ENCODE measurements at places on chromosomes 1 and 21.

DNA sequence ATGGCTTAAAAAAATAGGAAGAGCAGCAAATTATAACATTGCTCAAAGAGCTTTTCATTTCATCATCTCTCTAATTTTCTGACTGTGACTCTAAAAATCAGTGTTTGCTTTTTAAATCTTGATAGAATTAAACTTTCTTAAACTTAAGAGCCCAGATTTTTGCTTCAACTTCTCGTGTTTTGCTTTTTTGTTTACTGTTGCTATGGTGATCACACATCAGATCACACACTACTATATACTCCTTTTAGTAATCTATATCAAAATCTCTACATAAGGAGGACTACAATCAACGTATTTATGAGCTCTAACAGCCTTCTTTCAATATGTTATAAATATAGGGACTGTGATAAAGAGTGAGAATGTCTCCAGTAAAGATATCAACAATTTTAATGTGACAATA is 537.3 kb downstream of the KCNT2 start:
- DNase-seq, result no peak

GRCh38 chr1:208944981-208945451 is 638.5 kb upstream of the CAMK1G start:
- no peak for DNase-seq

GRCh38 chr1:209642816-209643215 is 9.4 kb downstream of the LAMB3 start:
- DNase-seq, result no peak

DNA sequence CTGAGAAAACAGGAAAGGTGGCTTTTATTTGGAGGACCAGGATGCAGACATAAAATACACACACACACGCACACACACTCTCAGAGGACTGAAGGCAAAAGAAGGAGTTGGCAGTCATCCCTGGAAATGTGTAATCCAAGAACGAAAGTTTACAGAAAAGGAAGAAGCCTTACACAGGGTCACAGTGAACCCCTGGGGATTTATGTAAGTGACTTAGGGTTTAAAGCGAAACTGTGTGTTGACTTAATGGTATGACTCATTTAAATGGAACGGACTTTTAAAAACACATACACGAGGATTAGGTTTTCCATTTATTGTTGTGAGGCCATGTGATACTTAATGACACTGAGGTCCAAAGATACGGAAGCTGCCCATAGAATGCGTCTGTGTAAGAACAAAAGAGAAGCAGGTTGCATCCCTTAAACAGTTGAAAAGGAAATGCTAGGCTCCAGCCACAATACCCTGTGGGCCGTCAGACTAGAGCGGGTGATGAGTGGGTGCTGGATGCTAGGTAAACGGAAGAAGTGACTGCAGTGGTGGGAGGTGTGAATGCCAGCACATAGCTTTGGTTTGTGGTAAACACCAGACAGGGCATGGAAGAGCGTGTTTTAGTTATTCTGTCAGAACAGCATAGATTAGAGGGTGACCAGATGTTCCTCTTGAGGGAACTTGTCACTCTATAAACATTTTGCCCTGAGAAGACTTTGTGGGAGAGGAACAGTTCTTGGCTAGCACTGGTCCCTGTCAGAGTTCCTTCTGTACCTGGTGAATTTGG is 21.6 kb upstream of the BCL10 start:
- DNase-seq, result no peak

DNA sequence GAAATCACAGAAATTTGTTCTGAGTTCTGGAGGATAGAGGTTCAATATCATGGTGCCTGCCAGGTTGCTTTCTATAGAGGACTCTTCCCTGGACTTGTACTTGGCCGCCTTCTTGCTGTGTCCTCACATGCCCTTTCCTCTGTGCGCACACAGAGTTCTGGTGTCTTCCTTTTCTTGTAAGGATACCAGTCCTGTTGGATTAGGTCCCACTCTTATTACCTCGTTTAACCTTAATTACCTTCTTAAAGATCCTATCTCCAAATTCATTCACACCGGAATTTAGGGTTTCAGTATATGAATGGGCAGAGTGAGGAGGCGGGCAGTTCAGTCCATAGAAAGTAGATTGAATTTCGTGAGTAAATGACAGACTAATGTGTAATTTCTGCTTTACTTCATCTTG is 413.9 kb downstream of the NCAM2 start:
- no peak for DNase-seq

- no peak for DNase-seq
Measured at GRCh38 chr1:198794498-198794897, 155.7 kb downstream of the PTPRC start.

GRCh38 chr1:61241973-61242381 is 159.6 kb downstream of the NFIA start:
- no peak for DNase-seq

GRCh38 chr21:36792505-36792967 is 93.6 kb downstream of the SIM2 start:
- no peak for DNase-seq

DNA sequence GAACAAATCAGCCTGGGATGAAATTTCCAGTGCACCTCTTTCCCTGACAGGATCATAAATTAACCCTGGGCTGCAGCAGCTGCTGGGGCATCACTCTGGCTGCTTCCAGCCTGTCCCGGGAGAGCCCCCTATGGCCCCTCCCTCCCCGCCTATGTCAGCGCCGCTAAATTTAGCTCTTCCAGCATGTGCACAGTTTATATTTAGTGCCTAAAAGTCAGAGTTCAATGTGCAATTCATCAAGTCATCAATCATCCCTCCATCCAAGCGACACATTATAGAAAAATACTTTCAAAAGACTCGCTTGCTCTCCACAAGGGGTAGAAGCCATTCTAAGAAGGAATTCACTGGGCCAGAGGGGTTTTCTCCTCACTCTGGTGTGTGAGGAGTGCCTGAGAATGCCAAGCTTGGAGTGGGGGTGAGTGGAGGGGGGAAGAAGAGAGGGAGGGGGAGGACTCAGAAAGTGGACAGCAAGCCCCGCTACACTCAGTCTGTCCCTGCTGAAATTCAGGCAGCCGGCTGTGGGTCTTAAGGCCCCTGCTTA is 37.4 kb downstream of the XCL1 start:
- no peak for DNase-seq

- no peak for DNase-seq
Measured at GRCh38 chr1:36665478-36666080, 182.9 kb upstream of the CSF3R start.

GRCh38 chr1:27349784-27350662 is 8.2 kb downstream of the SYTL1 start:
- DNase-seq, result no peak

DNA sequence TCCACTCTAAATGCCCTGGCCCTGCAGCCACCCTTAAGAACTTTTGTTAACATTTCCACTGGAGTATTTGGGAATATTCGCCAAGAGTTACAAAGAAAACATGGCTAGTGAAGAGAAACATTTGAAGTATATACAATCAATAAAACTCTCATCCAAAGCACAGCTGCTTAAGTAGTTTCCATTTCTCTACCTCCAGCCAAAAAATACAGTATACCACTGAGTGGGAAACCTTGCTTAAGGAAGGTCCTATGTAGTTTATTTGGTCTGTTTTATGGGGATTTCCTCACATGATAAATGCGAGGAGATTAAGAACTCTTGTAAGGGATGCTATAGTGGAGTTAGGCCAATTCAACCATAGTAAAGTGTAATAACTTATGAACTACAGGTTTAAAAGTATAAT is 382.5 kb downstream of the NEGR1 start:
- no peak for DNase-seq

- DNase-seq, result no peak
Measured at GRCh38 chr1:232581932-232582331, 48.0 kb downstream of the SIPA1L2 start.

DNA sequence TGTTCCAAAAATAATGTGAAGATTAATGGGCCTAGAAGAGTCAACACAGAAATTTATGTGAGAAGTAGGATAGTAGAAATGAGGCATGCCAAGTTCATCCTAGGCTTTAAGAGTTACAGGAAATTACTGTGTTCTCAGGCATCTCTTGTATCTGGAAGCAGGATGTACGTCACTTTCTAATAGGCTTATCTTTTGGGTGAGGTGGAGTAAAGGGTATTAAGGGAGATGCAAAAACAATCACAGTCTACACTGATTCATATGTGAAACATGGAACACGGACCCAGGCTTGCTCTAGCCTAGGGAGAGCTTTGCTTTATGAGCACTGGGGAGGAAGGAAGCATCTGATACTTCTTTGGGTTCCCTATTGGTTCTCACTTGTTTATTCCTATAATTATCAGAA is 84.5 kb upstream of the RGS4 start:
- DNase-seq, result no peak

- DNase-seq, result peak; percentile 26
Measured at GRCh38 chr21:37087188-37087587, 14.1 kb downstream of the TTC3 start.

DNA sequence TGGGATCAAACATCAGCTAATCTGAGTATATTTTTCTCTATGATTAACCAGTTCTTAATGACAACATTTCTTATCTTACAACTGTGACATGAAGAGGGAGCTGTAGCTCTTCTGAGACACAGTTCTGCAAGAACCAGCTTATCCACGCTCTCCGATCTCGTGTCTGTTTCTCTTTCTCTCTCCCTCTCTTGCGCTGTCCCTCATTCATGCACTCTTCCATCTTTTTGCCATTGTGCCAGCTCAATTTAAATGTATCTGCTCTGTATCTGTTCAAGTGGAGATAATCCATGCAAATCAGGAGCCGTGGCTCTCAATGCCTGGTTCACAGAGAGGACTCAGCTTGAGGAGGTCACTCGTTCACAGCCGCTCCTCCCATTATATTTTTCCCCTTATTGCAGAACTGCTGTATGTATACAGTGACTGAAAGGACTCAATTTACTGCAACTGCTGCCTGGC is 494.7 kb upstream of the ADGRL2 start:
- no peak for DNase-seq

- DNase-seq, result no peak
Measured at GRCh38 chr1:9420835-9421532, 118.3 kb upstream of the SLC25A33 start.

GRCh38 chr21:36504067-36505058 is 24.4 kb upstream of the CLDN14 start:
- DNase-seq, result no peak

DNA sequence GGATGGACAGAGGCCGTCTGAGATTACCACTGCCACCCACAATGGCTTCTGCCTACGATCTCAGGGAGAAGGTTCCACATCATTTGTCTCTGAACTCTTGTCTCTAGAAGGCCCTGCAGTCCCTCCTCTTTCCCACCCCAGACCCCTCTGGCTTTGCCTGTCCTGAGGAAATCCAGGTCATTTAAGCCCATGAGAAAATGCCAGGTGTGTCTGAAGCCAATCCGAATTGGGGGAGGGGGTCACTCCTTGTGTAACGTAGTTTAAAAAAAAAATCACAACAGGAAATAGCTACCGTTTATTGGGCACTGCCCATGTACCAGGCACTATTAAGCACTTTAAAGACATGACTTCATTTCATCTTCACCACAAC is 7.5 kb upstream of the MYOM3 start:
- no peak for DNase-seq

DNA sequence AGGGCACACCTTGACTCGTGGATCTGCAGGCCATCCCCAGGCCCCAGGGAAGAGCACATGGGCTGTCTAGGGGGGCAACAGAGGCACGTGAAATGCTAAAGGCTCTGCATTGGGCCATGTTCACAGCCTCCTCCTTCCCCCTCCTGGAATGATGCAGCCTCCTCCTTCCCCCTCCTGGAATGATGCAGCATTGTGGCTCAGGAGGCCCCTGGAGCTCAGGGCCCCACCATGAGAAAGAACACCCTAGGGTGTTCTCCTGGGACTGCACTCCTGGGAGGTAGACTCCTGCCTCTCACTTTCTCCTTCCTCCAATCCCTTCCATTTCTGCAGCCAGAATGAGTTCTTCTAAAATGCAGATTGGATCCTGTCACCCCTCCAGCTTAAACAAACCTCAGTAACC is 1.5 kb upstream of the IGFN1 start:
- DNase-seq, result no peak
